ENCODE measurements at places on chromosomes 4 and X. TPM values are rescaled to one million over a fixed set of nuclear protein-coding genes. Genes with fewer than 3 reads are reported as not detected.

SLIT2 gene
- total RNA-seq = 64.1 TPM

TRPC5OS gene
- 0.10 TPM for total RNA-seq

DNASE1L1 gene
- total RNA-seq = 24.6 TPM

TRIM61 gene
- 3.6 TPM for total RNA-seq

CCDC149 gene
- 15.0 TPM for total RNA-seq

RNF128 gene
- 1.2 TPM for total RNA-seq

DNA sequence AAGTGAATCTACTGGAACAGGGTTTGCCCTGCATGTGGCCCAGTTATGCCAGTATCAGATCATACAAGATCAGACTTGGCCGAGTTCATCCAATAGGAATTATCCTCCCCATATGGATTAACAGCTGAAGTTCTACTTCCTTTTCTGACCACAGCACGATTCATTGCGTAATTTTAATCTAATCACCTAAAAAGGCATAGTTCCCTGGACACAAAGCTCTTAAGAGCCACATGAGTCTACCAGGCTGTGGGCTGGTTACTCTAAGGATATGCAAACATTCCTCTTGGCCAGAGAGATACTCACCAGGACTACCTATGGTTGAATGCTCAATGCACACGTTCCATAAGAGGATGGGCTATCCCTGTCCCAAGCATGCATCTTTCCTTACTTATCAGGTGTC lies 46.9 kb downstream of the CHST7 start:
- H3K4me1 ChIP-seq = no peaks in the 10 kb centered on the region
- H3K4me3 ChIP-seq = no peak overlapping the region
- H3K36me3 ChIP-seq = no peaks in the 10 kb centered on the region
- no peak overlapping the region for H3K27ac ChIP-seq
- no peak for DNase-seq
- H3K27me3 ChIP-seq = no peaks in the 10 kb centered on the region

DNA sequence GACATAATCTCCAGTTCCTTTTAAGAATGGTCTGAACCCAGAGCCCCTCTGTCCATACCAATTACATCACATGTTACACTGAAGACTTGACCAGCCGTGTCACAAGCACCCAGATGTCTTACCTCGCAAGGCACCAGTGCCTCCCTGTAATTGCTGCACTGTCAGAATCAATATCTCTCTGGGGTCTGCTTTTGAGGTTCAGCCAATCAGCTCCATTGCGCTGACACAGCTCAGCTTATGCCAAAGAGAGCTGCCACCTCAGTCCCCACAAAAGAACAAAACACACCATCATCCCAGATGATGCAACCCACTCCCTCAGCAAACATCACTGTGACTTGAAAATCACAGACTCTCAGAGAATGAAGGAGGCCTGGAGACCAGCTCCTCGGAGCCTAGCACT lies 82.5 kb upstream of the SORBS2 start:
- H3K27me3 ChIP-seq = no peaks in the 10 kb centered on the region
- H3K36me3 ChIP-seq = no peaks in the 10 kb centered on the region
- no peak for DNase-seq
- H3K27ac ChIP-seq = no peak overlapping the region
- no peaks in the 10 kb centered on the region for H3K4me1 ChIP-seq

DNA sequence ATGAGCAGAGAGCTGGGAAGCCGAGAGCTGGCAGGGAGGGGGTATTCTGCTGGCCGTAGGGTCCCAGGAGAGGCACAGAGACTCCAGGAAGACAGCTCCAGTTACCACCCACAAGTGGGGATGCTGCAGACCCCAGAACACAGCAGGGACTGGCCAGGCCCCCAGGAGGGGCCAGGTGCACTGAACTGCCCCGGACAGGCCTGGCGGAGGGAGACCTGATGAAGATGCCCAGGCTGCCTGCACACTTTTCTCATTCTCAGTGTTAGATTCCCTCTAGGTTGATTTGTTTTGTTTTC lies 110.8 kb downstream of the CPZ start:
- H3K4me3 ChIP-seq = no peak overlapping the region
- peaks cover 3% of the 10 kb centered on the region for H3K27me3 ChIP-seq
- H3K27ac ChIP-seq = no peak overlapping the region
- no peak for DNase-seq
- peaks cover 11% of the 10 kb centered on the region for H3K4me1 ChIP-seq
- H3K36me3 ChIP-seq = no peaks in the 10 kb centered on the region

GRCh38 chr4:48022192-48022799 lies 5.7 kb downstream of the NIPAL1 start:
- peaks cover 8% of the 10 kb centered on the region for H3K4me1 ChIP-seq
- no peaks in the 10 kb centered on the region for H3K36me3 ChIP-seq
- no peak overlapping the region for H3K27ac ChIP-seq
- no peak overlapping the region for H3K4me3 ChIP-seq
- peaks cover 13% of the 10 kb centered on the region for H3K27me3 ChIP-seq
- no peak for DNase-seq

- H3K4me3 ChIP-seq = no peak overlapping the region
- no peak overlapping the region for H3K27ac ChIP-seq
- H3K27me3 ChIP-seq = no peaks in the 10 kb centered on the region
These were observed 125.3 kb downstream of the SOWAHB start for GRCh38 chr4:76772498-76773106.

GRCh38 chr4:39231660-39232059 lies 49.3 kb downstream of the WDR19 start:
- no peak for DNase-seq
- H3K27me3 ChIP-seq = no peaks in the 10 kb centered on the region
- peaks cover 15% of the 10 kb centered on the region for H3K36me3 ChIP-seq
- H3K4me1 ChIP-seq = no peaks in the 10 kb centered on the region
- H3K4me3 ChIP-seq = no peak overlapping the region

DNA sequence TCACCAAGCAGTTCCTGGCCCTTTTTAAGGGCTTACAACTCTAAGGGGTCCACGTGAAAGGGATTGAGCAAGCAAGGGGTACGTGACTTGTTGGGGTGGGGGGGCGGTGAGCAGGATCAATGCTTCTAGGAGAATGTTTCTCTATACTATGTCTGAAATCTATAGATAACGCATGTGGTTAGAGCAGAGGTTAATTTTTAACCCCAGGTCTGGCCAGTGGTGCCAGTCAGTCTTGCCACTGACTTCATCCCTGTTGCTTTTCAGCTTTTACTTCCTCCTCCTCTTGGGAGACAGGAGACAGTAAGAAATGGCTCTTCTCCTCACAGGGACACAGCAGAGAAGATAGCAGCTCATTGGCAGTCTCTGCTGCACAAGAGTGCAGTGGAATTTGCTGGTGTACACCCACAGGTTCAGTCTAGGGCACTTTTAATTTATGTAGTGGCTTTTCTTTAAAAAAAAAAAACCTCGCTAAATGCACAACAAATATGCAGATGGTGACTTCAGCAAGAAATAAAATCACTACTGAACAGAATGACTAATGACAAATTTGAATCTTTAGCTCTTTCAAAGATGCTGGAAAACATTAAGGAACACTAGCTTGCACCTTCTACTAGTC lies 190.5 kb downstream of the CCNG2 start:
- no peaks in the 10 kb centered on the region for H3K36me3 ChIP-seq
- DNase-seq = no peak
- H3K4me1 ChIP-seq = no peaks in the 10 kb centered on the region
- H3K4me3 ChIP-seq = no peak overlapping the region

DNA sequence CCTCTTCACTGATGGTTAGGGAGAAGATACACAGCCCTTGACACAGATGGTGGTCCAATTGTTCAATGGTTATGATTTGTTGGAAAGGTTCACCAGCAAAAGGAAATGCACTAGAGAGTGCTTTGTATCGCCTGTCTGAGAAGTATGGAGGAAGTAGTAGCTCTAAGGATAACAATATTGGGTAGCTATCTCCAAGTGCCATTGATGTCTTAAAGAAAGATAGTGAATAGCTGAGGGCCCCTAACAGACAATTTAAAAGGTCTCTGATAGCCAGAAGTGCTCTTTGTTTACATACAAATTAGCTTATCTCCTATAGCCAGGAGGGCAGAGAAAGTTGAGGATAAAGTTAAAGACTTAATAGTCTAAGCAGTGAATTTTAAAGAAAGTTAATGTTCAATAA lies 33.9 kb upstream of the BLTP1 start:
- no peak overlapping the region for H3K27ac ChIP-seq
- DNase-seq = no peak
- no peak overlapping the region for H3K4me3 ChIP-seq
- H3K4me1 ChIP-seq = no peaks in the 10 kb centered on the region
- no peaks in the 10 kb centered on the region for H3K36me3 ChIP-seq

GRCh38 chr4:152024881-152025280 lies 264.1 kb upstream of the GATB start:
- DNase-seq = peak; percentile 35
- H3K4me3 ChIP-seq = no peak overlapping the region
- peaks cover 32% of the 10 kb centered on the region for H3K4me1 ChIP-seq
- no peak overlapping the region for H3K27ac ChIP-seq
